ENCODE measurements at places on chromosomes 5 and 9.

DNA sequence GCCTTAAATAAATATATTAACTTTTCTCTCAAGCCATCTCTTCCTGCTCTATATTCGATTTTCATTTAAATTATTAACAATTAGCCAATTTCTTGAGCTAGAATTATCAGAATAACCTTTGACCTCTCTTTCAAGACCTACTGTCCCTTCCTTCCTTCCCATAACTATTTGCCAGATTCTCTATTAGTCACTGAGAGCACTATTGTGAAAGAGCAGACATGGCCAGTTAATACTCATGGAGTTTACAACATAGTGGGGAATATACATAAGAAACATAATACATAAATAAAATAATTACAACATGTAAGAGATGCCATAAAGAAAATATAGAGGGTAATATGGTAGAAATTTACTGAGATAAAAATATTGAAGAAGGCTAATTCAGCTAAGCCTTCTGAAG, 72.1 kb upstream of the CHD1 start:
- peak; percentile 24 for DNase-seq

GRCh38 chr5:36777105-36777757, 99.3 kb upstream of the NIPBL start:
- peak; percentile 18 for DNase-seq

DNA sequence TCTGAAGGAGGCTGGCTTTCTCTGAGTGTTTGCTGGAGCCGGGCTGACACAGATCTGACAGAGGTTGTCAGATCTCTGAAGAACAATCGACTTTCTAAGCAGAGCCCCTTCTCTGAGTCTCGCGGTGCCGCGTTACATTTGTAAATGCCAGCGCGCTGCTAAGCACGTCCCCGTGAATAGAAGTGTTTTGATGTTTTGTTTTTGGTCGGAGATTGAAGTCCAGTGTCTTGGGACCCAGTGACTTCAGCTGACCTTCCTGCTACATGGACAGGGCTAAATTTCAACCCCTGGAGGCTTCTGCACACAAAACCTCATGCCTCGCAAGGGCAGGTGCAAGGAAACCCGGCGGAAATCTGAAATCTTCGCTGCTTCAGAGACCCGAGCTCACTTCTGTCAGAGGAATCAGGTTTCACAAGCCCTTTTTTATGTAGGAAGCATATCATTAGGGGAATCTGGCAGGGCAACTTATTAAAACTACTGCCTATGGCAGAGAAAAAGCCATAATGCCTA, 27.2 kb downstream of the NEUROG1 start:
- no peak for DNase-seq

GRCh38 chr5:53913941-53914340, 353.5 kb downstream of the NDUFS4 start:
- no peak for DNase-seq

DNA sequence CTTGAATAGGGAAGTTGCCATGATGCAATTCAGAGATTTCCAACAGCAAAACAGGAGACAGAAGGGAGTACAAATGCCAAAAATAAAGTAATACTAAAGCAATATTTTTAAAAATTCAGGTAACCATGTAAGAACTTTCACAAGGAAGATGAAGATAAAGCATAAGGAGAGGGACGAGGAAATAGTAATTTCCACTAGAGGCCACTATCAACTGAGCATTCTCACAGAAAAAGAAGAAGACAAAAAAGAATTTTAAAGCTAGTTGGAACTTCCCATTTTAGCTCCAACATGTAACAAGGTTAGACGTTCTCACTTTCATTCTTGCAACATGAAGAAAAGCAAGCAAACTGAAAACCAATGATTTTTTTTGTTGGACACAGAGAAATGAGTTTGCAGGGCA, 779.9 kb upstream of the CDH6 start:
- DNase-seq = no peak

DNA sequence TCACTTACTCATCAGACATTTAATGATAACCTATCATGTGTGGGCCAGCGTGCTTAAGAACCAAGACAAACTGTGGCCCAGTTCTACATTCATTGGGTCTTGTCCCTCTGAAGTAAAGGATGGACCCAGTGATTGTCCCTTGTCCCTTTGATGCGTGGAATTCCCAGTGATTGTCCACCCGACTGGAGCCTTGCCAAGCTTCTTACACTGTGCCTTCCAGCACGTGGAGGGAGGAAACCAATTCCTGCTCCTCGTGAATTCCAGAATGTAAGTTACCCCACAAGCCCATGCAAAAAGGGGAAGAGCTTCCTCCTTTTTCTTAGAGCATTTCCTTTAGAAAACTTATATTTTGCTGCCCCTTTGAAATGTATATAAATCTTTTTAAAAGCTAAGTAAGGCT, 7.9 kb downstream of the CKMT2 start:
- DNase-seq = no peak

- DNase-seq = no peak
Measured at GRCh38 chr9:28456861-28457260, 883.6 kb upstream of the C9orf72 start.

- DNase-seq = no peak
Measured at GRCh38 chr5:141051521-141051866, 320 bp downstream of the PCDHB1 start.

GRCh38 chr9:33178972-33179697, 12.0 kb upstream of the B4GALT1 start:
- DNase-seq = no peak

DNA sequence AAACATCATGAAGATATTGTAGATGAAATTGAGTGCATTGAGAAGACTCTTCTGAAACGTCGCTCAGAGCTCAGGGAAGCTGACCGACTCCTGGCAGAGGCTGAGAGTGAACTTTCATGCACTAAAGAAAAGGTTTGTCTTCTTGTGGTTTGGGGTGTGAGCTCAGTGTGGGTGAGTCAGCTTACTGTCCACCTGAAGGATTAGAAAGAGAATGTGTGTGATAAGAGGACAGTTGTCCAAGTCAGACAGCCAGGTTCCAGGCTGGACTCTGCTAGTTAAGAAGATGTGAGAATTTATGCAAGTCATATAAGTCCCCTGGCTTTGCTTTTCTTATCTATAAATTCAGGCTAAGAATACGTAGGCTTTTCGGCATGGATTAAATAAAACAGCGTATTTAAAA, 46.9 kb downstream of the RAB14 start:
- peak; percentile 81 for DNase-seq

DNA sequence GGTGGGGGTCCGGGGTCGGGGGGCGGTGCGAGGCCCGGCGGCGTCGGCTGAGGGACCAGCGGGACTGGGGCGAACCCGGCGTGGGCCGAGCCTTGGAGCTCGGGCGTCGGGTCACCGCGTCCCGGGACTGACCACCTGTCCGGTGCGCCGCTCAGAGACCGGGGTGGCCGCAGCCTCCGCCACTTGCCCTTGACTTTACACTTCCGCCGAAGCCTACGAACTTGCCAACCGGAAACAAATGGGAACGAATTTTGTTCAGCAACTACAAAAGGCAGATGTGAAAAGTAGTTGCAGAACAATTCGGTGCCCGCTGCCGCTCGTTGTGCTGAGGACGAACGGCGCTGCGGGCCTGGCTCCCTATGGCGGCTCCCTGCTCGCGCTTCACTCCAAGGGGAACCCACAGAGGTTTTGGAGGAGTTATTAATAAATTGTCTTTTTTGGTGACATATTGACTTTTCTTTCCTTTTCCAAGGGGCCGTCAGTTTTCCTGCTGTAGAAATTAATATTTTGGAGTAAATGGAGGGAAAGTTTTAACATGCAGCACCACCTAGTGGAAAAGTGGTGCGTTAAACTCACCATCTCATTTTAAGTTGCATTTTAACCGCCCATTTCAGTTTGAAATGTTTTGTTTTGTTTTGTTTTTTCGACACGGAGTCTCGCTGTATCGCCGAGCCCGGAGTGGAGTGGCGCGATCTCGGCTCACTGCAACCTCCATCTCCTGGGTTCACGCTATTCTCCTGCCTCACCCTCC, 490 bp downstream of the PCBD2 start:
- peak; percentile 65 for DNase-seq

GRCh38 chr9:126682113-126682810, 68.5 kb downstream of the LMX1B start:
- no peak for DNase-seq

DNA sequence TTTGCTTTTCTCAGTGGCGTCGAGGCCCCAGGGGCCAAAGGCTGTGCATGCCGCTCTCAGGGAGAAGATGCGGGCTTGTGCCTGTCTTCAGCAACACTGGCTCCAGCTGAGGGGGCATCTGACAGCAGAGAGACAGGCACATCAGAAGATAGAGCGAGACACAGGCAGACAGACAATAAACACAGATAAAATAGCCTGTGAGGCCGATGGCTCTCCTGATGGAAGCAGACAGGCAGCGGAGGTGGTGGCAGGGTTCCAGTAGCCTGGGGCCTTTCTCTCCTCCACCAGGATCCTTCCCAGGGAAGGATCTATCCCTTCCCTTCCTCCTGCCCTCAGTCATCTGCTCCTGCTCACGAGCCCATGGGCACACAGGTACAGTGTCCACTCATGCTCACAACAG, 16.6 kb upstream of the UNC5A start:
- DNase-seq = no peak

- DNase-seq = no peak
Measured at GRCh38 chr9:98193336-98193944, 1.0 kb upstream of the CORO2A start.

GRCh38 chr5:134029156-134029555, 24.4 kb upstream of the VDAC1 start:
- DNase-seq = peak; percentile 65

GRCh38 chr5:67337751-67338150, 141.2 kb upstream of the CD180 start:
- no peak for DNase-seq

GRCh38 chr9:70112981-70113380, 69.3 kb downstream of the MAMDC2 start:
- DNase-seq = no peak

GRCh38 chr9:13090628-13091027, 188.9 kb downstream of the MPDZ start:
- DNase-seq = no peak

GRCh38 chr9:134396258-134396742, 70.0 kb downstream of the RXRA start:
- no peak for DNase-seq

GRCh38 chr5:1089621-1090040, 22.2 kb downstream of the SLC12A7 start:
- no peak for DNase-seq

DNA sequence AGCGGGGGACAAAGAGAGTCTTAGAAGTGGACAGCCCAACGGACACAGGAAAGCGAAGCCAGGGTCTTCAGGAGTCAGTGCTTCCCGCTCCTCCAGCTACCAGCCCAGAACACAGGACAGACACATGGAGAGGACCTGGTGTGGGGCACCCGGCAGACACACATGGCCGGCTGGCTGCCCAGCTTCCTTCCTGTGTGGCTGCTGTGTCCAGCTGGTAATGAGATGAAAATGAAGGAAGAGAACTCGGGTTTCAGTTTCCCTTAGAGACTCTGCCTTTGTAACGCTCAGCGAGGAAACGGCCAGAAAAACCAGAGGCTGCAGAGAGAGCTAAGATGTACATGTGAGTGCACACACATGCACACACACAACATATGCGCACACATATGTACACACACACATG, 87.5 kb downstream of the SECISBP2 start:
- DNase-seq = no peak

GRCh38 chr9:87878989-87879511, 3.6 kb upstream of the SPATA31E1 start:
- peak; percentile 53 for DNase-seq

DNA sequence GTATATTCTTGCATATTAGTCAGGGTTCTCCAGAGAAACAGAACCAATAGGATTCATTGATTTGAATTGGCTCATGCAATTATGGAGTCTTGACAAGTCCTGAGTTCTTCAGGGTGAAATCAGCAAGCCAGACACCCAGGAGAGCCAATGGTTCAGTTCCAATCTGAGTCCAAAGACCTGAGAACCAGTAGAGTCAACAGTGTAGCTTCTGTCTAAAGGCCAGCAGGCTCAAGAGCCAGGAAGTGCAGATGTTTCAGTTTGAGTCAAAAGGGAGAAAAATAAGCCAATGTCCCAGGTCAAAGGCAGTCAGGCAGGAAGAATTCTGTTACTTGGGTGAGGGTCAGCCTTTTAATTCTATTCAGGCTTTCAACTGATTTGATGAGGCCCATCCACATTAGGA, 37.8 kb upstream of the ANKRD34B start:
- no peak for DNase-seq

DNA sequence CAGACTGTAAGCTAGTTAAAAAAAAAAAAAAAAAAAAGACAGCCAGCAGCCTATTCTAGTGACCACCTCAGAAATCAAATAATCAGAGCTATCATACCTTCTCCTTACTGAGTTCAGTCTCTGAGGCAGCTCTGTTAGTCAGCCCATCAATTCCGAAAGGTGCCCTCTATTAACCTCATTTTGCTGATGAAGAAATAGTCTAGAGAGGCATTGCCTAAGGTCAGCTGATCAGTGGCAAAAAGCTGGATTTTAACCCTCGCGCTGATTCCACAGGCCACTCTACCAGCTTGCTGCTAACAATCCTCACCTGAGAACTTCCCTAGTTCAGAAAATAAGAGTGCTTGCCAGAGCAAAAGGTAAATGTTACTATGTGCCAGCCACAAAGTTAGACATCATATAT, 172.0 kb downstream of the DENND1A start:
- no peak for DNase-seq

GRCh38 chr5:138849439-138849838, 25.7 kb downstream of the LRRTM2 start:
- DNase-seq = no peak

DNA sequence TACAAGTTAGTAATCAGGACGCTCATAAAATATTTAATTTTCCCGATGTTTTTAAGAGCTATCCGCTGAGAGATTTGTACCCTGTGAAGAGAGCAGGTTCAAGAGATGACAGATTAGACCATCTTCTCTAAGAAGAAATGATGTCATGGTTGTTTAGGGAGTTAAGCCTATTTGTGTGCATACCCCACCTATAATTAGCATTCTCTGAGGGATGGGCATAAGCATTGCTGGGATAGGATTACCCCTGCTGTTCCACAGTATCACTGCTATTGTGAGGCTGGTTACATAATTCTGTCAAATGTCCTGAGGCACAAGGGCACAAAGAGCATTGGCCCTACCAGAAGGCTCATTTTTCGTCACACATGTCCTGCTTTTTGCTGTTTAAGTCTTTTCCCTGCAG, 687.0 kb downstream of the CETN3 start:
- no peak for DNase-seq

- no peak for DNase-seq
Measured at GRCh38 chr9:112971415-112971814, 40.6 kb downstream of the ZNF883 start.

DNA sequence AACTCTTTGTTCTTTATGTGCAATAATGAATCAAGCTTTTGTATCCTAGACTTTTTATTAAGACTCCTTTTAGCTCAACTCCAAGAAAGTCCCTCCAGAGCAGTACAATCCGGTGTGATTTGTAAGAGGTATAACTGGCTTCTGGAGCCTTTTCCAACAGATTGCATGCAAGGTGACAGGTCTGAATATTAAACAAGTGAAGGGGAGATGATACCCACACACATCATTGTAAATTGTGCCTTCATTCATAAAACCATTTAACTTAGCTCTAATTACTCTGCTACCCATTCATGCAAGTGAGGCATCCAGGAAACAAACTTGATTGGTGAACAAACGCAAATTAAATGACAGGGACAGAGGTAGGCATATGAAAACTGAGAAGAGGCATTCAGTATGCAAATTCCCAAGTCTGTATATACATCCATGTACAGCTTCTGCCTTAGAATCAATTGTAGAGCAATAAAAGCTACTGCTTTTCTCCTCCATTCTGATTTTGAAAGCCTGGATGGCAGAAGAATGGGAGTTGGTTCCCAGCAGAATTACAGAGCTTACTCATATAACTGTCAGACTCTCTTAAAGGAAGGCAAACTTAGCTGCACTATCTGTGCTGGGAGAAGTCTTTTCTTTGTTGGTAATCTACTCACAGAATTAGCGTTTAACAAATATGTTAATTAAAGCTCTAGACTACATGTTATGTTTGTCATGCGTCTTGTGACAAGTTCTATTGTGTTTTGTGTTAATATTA, 261.0 kb upstream of the CDH6 start:
- no peak for DNase-seq
